IPS DF 6.9 (cell line): ENCODE measurements at places on chromosomes 1 and 21.

DNA sequence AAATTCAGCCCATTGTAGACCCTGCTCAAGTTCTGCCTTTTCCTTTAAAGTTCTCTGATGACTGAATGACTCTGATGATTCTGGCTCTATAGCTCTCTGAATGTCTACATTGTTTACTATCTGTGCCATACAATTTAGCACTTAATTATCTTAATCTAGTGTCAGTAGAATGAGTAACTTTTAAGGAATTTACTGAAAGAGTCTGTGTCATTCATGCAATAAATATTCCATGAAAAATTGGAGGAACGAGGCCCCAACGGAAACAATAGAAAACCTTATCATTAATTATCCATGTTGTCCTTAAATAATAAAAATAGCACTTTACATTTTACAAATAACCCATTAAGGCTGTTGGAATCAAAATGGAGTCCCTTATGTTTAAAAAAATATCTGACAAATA lies 77.8 kb downstream of the SLC44A5 start:
- no peak for DNase-seq

- DNase-seq, result no peak
Measured at GRCh38 chr1:157111396-157112165, 12.0 kb upstream of the ETV3L start.

DNA sequence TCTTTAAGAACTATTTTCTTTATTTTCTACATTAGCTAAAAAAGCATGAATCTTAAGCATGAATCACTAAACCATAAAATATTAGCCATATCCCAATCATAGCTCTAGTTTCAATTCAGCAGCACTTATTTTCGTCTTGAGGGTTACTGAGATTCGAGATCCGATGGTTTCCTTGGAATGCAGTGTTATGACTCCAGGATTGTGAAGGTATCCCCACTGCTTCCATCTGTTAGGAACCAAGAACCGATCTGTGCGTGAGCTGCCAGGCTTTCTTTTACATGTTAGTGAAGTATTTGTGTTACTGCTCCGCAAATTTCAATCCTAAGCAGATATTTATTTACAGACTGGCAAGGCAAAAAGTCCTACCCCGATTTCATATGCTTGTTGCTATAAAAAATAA lies 18.8 kb downstream of the TNFRSF9 start:
- no peak for DNase-seq

DNA sequence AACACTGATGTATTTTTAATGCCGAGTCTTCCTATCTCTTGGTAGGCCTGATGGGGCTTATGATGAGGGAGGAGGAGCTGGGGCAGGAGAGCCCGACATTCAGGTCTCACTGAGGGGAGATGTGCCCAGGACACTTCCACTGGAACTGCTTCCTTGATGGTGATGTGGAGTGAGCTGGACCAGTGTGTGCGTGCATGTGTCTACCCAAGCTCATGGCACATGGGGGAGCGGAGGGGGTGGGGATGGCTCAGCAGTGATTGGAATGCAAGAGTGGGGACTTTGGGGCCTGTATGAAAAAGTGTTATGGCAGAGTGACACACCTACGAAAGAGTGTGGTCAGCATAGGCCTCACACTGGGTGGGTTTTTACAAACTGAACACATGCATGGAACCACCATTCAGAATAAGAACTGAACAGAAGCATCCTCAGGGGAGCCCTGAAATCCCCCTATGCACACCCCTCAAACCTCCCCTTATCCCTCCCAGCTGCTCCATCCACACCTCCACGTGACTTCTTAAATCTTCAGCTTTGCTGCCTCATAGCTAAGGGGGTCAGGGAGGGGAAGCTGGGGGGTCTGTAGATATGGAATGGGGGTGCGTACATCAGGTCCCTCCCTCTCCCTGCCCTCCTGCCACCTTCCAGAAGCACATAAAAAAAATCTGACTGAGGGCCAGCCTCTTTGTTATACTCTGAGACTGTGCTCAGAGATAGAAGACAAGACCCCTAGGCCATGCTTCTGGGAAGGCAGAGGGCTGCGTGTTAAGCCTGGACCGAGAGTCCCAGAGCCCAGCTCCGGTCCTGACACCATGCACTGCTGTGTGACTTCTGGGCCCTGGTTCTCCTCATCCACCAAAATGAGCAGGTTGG lies 11.6 kb downstream of the IL6R start:
- no peak for DNase-seq

DNA sequence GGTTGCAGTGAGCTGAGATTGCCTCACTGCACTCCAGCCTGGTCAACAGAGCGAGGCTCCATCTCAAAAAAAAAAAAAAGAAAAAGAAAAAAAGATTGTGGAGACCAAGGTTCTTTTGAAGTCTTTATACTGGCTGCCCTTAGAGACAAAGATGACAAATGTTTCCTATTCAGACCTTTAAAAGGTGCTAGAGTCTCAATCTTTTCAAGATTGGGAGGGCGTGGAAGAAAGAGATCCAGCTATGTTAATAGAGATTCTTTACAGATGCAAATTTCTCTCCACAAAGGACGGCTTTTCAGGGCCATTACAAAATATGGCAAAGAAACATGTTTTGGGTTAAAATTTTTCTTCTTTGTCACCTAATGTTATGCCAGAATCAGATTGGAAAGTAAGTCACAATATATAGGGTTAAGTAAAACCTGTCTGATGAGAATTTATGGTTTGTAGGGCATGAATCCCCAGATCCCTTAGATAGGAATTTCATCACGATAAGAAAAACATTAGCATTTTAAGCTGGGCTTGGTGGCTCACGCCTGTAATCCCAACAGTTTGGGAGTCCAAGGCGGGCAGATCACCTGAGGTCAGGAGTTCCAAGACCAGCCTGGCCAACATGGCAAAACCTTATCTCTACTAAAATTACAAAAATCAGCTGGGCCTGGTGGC lies 13.0 kb upstream of the MORC3 start:
- no peak for DNase-seq

DNA sequence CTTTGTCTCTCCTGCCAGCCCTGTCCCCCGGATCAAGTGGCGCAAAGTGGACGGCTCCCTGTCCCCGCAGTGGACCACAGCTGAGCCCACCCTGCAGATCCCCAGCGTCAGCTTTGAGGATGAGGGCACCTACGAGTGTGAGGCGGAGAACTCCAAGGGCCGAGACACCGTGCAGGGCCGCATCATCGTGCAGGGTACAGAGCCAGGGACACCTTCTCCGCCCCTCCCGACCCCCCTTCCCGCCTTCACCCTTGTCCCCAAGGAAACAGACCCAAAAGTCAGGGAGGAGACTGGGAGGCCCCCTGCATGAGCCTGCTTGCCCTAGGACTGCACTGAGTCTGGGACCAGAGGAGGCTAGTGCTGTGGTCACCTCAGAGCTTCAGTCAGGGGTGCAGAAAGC lies 18.2 kb downstream of the CNTN2 start:
- no peak for DNase-seq

DNA sequence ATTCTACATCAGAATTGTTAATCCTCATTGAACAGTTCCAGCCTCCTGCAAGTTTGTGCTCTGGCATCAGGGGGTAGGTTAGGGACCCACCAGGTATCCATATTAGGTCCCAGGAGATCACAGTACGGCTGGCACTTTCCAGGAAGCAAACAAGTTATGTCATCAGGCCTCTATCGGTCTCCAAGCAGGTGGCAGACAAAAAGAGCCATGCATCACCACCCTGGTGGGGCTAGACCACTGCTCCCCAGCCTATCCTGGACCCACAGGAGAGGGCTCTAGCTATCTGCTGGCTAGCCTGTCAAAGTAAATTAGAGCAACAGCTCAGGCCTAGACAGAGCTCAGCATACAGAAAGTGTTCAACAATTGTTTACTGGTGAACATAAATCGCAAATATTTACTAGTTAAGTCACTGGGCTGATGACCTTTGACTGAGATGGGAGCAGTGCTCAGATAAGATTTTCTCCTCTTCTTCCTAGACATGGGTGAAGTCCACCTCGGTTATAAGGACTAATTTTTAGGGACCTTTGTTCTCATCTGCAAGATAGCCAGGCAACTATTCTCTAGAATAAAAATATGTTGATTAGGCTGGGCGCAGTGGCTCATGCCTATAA lies 6.4 kb downstream of the NUAK2 start:
- no peak for DNase-seq

GRCh38 chr1:19154876-19155275 lies 55.2 kb downstream of the UBR4 start:
- DNase-seq, result no peak

DNA sequence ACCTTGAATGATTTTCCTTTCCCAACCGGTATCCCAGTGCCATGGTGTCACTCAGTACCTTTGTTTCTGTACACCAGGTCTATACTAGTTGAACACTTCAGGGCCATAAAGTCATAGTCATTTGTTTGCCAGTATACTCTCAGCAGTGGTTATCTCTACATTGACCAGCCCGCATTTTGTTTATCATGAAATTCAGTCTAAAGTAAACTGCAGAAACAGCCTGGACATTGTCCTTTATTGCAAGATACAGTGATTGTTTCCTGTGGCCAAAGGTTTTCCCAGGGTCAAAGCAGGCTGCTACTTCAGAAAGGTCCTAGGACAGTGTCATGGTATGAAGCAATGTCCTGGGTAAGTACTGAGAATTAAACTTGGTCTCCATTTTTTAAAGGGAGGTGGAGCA lies 407.4 kb downstream of the RWDD3 start:
- no peak for DNase-seq

- DNase-seq, result peak; percentile 20
Measured at GRCh38 chr1:69246109-69246508, 321.6 kb upstream of the LRRC7 start.

DNA sequence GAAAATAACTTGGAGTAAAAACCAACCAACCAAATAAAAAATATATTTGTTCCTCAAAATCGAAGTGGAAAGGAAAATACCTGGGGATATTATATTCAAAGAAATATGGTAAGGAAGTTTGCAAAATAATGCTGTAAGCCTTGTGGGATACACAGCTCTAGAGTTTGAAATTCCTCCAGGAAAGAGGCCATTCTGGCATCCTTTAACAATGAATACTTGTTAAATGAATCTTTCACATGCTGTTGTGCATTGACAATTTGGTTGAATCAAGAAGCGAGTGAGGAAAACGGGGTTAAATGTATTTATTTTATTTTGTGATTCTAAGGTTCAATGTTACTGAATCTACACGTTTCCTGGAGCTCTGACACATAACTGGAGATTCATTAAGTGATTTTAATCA lies 30.5 kb upstream of the NTNG1 start:
- DNase-seq, result no peak

DNA sequence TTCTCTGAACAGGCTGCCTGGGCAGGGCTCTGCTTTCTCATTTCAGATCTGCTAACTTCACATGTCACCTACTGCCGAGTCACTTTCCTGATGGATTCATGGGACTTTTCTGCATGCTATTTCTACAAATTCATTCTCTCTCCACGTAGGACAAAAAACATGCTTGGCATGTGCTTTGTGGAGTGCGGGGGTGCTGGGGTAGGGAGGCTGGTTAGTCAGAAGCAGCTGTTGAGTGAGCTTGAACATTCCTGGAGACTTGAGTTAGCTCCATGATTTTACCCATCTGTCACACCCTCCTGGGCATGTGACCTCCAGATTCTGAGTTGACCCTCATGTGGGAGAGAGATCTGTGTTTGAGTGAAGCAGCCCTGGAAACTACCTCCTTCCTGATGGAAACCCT lies 71.4 kb downstream of the UCK2 start:
- no peak for DNase-seq

- DNase-seq, result peak; percentile 52
Measured at GRCh38 chr1:223683586-223684487, 18.3 kb upstream of the CAPN8 start.

DNA sequence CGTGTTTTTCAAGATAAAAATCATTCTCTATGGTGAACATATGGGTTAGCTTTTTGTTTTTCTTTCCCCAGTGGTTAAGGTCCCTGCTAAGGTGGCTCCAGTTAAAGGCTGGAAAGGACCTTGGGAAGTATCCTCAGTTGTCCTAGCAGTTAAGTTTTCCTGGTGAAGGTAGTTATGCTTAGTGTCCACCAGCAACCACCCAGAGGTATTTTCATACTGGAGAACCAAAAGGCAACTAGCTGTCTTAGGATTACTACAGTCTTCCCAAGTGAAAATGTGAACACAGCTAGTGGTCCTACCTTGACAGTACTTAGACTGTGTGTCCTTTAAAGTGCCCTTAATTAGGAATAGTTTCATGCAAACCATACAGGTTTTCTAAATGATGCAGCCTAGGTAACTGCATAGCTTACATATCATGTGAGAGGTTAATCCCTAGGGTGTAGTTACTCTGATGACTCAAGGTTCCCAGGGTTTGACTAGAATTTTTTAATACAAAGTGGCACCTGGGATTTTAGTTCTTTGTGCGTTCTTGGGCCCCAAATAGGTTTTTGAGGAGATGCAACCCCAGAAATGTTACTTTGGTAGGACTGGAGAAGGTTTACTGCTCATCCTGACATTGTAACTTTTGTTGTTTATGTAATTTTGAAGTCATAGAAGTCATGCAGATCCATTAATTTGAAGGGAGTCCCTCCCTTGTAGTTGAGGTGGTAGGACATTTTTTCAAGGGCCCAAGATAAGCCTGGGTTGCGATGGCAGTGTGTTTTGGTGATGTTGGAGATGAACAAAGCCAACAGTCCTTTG lies 36.5 kb downstream of the YY1AP1 start:
- no peak for DNase-seq

GRCh38 chr21:40051801-40052200 lies 184.6 kb downstream of the PCP4 start:
- no peak for DNase-seq

DNA sequence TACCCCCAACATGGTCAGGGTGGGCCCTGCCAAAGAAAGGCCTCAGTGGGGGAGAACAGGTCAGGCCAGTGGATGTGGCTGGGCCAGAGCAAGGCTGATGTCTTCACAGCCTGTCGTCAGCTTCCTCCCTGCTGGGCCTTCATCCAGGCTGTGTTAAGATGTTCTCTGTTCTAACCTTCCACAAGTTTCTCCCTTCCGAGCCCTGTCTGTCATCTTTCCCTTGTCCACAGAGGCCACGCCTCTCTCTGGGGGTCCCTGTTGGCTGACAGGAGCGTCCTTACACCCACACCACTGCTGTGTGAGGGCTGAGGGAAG lies 36.2 kb downstream of the SIM2 start:
- DNase-seq, result no peak

DNA sequence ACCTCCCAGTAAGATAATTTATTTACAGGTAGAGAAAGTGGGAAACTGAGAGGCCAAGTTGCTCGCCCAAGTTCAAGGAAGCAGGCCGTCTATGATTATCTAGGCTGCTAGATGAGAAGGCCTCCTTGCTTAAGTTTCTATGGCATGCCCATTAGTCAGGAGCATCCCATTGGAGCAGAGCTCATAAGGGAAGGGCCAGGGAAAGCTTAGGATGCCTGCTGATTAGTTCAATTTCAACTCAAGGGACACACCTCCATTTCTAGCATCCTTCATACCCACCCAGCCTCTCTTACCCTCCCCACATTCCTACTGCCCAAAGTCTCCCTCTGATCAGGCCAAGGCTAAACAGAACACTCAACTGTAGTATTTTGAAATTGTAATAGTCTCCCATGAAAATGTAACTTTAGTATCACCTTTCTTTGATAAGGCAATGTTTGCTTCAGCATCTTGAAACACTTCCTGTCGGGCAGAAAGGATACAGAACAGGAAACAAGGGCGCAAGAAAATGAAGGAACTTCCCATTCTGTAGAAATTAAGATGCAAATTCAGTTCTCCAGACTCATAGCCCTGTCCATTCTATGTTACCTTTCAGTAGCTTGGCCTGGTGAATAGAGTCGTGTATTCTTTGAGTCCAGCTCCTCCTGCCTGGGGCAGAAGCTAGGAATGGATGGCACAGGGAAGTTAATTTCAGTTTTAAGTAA lies 46.3 kb upstream of the TARBP1 start:
- no peak for DNase-seq

- no peak for DNase-seq
Measured at GRCh38 chr1:234980291-234980644, 148.4 kb downstream of the TOMM20 start.
